ENCODE measurements at places on chromosomes 2 and 18.

- DNase-seq: no peak
Measured at GRCh38 chr2:168079236-168079635, 168.2 kb downstream of the STK39 start.

- DNase-seq: no peak
Measured at GRCh38 chr2:178295115-178295514, 100.8 kb downstream of the OSBPL6 start.

DNA sequence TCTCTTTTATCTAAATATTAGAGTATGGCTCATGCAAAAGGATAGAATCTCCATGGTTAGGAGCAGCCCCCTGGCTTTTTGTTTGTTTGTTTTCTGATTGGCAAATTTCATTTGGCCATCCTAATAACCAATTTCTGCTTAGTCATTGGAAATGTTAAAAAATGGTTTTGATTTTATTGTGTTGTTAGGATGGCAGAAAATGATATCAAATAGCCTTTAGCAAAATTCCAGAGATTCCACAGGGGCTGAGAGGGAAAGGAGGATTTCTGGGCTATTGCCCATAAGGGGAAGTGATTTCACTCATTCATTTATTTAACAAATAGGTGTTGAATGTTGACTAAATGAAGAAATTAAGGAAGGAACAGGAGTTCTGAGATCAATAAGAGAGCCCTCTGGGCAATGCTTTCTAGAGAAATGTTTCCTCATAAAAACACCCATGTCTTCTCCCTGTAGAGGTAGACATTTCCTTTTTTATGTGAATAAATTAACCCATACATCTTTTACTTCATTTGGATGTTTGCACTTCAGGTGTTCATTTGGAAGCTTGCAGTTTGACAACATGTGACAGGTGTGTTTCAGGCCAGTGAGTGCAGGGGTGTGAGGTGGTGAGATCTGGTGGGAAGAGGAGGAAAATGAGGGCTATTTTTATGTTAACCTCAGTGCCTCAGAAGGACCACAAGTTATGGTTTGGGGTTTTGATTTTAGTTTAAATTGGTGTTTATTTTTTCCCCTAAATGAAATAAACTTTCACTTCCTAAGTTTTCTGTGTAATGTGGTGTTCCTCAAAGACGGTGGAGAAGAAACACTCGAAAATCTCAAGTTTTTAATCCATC is 61.7 kb upstream of the EPC2 start:
- no peak for DNase-seq

DNA sequence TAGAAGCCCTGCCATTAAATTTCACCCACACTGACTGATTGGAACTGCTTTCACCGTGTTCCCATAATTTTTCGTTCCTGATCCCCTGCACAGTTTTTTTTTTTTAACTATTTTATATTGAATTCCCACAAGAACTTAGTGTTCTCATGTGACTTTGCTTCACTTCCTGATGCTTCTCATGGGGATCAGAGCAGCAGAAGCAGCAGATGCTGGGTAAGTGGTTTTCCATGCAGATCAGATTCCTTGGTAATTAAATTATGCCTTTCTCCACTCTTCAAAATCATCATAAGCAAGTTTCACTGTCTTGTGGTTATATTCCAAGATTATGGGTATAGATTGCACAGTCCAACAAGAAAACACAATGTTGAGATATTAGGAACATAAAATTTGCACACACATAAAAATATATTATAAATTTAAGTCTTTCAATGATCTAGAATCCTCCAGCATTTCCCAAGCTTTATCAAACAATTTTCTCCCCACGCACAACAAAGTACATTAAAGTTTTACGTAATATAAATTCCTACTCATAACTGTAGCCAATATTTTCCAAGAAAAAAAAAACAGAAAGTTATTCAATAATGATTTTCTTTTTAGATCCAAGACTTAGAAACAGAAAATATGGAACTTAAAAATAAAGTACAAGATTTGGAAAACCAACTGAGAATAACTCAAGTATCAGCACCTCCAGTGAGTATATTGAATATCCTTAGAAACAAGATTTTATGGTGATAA is 277.9 kb downstream of the GULP1 start:
- peak; percentile 60 for DNase-seq

GRCh38 chr2:31138037-31138962 is at the start of gene GALNT14:
Gene GALNT14 (minus strand): TSS chr2:31138440. CDS start chr2:31138086, 354 bp downstream.
- no peak for DNase-seq

DNA sequence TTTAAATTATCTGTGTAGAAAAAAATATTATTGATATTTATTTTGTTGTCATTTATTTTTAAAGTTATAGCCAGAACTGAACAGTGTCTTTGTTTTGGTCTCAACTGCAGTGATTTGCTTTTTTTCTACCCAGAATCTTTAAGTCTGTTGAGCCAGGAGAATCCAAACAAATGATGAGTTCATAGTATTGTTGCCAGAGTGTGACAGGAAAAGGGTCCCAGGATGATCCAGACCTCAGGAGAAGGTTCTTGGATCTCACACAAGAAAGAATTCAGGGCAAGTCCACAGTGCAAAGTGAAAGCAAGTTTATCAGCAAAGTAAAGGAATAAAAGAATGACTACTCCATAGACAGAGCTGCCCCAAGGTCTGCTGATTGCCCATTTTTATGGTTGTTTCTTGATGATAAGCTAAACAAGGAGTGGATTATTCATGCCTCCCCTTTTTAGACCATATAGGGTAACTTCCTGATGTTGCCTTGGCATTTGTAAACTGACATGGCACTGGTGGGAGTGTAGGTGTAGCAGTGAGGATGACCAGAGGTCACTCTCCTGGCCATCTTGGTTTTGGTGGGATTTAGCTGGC is 127.1 kb downstream of the AGPS start:
- peak; percentile 46 for DNase-seq

- DNase-seq: no peak
Measured at GRCh38 chr2:48587560-48587959, 30.1 kb upstream of the GTF2A1L start.

GRCh38 chr2:129849559-129850160 is 129.8 kb upstream of the RAB6C start:
- peak; percentile 74 for DNase-seq
